ENCODE measurements at places on chromosomes 4 and X.

GRCh38 chrX:17082831-17083230 is 136.4 kb downstream of the REPS2 start:
- DNase-seq = no peak

GRCh38 chrX:150362599-150363481 is at the start of gene MAMLD1:
TSS of gene MAMLD1 (plus strand) at chrX:150363317. CDS start at chrX:150445517, 82,200 bp downstream.
- DNase-seq = peak; percentile 64

DNA sequence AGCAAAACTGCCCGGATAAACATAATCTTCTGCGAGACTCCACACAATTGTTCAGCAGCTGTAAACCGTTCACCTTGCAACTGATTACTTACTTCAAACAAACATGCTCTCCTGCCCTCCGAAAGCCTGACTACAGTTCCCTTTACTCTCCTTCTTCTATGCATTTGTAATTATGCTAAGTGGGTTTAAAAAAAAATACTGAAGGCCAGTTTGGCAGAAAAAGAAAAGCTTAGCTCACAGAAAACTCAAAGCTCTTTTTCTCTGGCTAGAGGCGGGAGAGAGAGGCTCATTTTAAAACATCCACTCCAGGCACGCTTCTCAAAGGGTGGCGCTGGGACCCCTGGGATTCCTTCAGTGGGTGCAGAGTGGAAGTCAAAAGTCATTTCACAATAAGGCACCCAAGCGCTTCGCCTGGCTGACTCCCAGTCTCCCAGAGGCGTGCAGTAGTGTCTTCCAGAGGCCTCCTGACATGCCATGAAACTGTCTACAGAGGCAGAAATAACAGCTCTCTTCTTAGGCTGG is 1.9 kb downstream of the DHRSX start:
- no peak for DNase-seq

DNA sequence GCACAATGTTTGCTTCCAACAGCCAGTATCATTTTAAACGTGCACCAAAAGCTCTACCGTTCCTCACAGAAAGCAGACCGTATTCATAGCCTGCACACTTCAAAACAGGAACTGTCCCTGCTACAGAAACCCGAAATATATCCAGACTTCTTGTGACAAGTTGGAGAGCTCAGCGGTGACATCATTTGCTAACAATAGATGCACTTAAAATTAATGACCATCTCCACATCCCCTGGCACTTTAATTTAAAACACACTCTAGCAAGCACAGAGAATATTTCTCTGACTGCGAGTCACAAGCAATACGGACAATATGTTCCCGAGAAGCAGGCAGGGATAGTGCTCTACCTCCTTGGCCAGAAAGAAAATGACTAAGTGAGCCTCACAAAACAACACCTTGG is 2.5 kb downstream of the NYX start:
- DNase-seq = no peak

DNA sequence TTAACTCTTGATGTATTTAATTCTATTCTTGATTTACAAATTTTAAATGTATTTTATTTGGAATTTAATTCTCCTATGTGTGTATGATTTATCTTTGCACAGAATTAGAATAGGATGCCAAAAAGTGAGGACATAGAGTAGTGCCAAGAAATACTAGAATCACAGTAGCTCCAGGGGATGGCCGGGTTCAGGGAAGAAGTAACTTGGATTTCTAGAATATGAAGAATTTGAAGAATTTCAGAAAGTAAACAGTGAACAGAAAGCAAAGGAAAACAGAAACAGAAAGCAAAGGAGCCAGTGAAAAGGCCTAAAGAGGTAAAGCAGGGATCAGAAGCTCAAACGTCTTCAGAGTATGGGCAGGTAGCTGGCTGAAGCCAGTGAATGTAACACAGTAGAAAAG is 1187.6 kb downstream of the RPA4 start:
- DNase-seq = no peak

GRCh38 chrX:24412637-24413363 is 52.3 kb upstream of the PDK3 start:
- no peak for DNase-seq

DNA sequence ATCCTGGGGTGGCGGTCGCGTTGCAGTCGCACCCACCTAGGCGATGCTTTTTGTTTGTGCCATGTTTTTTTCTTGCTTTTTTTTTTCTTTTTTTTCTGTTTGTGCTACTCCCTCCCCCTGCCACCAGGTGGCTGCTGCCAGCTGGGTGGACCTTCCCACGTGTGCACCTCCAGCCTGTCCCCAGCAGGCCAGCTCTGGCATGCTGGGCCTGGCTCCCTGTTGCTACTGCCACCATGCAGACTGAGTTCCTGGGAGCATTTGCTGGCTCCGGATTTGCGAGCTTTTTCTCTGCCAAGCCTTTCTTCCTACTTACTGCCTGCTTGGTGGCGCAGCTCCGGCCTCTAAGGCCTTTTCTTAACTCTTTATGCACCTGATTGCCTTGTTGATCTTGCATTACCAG is 161.2 kb upstream of the WDFY3 start:
- DNase-seq = no peak

DNA sequence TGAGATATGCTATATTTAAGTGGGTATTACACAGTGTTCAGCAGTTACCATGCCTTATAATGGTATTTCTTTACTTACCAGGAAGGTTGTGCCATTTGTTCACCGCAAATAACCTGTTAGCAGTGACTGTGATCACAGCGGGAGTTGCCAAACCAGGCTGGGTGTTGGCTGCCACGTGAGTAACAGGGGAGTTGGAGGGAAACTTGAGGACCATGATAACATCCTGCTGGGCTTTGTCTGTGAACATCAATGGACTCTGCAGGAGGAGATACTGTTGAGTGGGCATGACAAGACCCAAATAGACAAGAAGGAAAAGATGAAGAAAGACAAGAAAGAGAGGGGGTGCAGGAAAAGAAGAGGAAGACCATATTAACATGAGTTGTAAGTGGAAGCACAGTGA is 242.9 kb downstream of the DCLK2 start:
- DNase-seq = no peak

DNA sequence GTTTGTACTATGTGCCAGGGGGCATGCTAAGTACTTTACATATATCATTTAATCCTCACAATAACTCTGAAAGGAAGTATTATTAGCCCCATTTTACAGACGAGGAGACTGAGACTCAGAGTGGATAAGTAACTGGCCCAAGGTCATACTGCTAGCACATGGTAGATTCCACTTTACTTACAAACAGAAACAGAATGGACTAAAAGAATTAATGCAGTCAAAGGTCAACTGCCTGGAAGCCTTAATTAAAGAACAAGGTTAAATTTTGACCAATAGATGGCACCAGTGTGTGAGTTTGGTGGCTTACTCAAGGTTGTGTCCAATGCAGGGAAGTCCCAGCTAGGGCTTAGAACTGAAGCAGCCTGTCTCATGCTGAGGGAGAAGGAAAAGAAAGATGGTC is 4.7 kb downstream of the RIPPLY1 start:
- no peak for DNase-seq

GRCh38 chr4:4717692-4718091 is 141.8 kb upstream of the MSX1 start:
- no peak for DNase-seq

GRCh38 chr4:130632731-130633604 is 1537.0 kb downstream of the C4orf33 start:
- DNase-seq = no peak

DNA sequence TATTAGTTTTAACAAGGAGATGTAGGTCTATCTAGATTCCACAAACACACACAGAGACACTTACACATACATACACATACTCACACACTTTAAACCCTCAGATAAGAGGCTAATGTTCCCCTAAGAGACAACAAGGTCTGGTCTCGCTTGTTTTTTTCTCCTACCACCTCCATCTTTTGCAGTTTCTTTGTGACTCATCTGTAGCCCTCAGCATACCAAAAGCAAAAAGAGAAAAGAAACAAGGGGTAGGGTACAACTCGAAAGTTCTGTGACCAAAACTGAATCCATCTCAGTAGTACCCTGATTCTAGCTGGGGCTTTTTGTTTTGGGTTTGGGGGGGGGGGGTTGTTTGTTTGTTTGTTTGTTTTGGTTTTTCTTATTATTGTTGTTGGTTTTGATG is 12.2 kb upstream of the EXOSC9 start:
- no peak for DNase-seq

DNA sequence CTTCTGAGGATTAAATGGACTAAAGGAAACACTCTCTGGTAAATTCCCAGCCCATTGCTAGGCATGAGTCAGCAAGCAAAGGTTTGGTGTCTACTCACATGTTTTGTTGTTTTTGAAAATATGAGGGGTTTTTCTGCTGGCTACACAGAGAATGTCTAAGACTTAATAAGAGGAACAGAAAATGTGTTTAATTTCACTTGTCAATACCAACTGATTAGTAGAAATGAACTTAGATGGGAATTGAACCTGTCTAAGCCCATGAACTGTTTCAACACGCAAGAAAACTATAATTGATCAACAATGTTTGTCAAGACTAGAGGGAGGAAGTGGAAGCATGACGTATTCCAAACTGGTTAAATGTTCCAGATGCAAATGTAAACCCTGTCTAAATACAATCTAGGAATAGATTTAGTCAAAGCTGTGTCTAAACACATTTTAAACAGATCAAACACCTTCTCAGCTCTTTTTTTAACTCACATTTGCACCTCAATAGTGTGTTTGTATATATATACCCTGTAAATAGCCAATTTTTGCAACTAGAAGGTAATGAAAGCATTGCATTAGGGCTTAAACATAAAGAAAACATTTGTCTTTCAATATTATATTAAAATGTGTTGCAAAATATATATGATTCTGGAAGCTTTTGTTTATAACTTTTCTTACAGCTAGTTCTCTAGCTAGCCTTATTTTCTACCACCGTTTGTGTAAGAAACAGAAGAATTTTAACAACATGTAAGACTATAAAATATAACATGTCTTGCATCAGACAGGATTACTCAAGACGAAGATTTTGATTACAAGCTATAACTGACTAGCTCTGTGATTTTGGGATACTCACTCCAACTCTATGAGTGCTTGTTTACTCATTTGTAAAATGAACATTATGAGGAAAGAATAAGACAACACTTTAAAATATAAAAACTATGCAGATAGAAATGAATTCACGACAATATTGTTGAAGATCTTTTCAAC is 607.8 kb downstream of the FSTL5 start:
- no peak for DNase-seq

- no peak for DNase-seq
These were observed 182.0 kb downstream of the MGST2 start for GRCh38 chr4:139847602-139848001.

GRCh38 chrX:135740681-135741149 is 27.3 kb downstream of the CT45A1 start:
- no peak for DNase-seq

GRCh38 chr4:120078216-120078615 is 11.6 kb upstream of the MAD2L1 start:
- no peak for DNase-seq

DNA sequence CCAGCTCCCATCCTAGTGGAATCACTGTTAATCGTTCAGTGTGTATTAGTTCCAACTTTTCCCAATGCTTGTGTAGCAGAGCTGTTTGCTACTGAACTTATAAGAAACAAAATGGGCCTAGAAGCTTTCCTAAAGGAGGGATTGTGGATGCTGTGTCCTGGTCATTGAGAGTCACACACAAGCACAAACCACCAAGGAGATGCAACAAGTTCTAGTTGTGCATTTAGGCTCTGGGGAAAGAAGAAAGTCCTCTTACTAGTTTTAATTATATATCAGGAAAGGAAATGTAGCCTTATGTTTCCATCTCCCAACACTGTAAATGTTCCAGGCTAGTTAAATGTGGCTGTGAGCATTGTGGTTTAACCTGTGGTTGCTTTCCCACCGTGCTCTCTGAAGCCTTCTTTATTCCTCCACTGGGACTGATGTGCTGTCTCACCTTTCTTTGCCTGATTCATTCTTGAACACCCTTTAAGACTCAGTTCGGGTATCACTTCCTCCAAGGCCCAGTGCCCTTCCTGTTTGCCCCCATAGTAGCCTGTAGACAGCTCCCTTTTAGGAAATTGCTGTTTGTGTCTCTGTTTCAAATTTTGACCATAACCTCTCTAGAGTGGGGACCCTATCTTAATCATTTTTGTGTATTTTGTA is 34.3 kb downstream of the ATP10D start:
- DNase-seq = no peak

DNA sequence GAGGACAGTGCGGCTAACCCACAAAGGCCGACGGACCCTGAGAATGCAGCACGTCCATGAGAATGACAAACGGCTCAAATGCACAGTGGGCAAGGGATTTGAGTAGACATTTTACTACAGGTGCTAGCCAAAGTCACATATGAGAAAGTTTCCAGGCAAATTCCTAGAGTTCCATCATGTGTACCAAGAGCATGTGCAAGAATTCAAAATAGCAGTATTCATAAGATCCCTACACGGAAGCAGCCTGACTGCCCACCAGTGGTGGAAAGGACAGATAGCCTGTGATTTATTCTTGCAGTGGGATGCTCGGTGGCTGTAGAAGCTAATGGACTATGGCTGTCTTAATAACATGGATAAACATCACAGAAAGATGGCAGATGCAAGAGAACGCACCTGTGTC is 68.0 kb downstream of the RGS12 start:
- no peak for DNase-seq

- DNase-seq = no peak
These were observed 182.2 kb downstream of the BMPR1B start for GRCh38 chr4:94939791-94940519.

DNA sequence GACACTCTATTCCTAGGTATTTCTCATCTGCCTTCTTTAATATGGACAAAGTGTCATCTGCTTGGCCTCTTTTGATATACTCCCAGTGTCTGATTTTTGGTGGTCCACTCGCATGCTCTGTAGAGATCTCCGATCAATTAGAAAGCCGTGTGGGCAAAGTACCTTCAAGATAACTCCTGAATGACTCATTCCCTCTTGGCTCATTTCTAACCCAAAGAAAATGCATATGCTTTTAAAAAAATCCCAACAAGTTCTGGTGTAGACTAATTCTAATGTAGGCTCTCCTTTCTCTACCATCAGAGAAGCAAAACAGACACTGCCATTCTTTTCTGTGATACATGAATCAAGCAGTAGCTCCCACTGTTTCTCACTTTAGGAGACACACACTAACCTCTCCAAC is 714.9 kb upstream of the ADGRL3 start:
- DNase-seq = no peak

DNA sequence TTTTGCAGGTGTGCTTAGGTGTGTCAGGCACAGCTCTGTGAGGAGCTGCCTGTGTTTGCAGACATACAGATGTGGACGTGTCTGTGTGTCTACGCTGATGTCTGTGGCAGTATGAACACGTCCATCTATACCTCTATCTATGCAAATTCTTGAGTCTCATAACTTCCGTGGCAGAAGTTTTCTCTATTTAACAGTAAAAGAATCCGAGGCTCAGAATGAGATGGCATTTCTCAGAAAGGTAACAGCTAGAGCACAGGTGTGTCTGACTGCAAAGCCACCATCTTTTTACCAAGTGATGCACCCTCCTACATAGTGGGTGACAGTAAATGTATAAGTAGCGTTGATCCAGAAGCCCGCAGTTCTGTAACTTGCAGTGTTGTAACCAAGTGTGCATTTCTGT is 39.9 kb upstream of the CYP4V2 start:
- no peak for DNase-seq

DNA sequence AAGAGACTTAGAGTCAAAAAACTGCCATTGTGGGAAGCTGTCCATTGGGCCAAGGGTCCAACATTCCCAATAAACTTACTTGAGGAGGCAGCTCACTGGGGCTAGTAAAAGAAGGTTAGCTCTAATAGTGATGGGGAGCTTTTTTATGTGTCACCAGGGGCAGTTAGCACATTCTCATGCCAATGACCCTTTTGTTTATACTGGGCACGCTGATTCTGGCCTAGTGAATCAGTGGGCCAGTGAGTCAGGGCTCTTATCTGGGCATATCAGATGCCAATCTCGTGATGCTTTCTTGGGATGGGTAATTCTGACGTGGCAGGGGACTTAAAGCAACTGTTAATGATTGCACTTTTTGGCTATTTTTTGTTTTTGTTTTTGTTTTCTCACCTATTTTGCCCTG is 27.8 kb downstream of the TCEAL1 start:
- no peak for DNase-seq

- no peak for DNase-seq
These were observed at the start of gene CC2D2A for GRCh38 chr4:15469402-15470127. TSS of gene CC2D2A (plus strand) at chr4:15469882. CDS start at chr4:15475933, 6,051 bp downstream.

Measured in anterior cingulate cortex (tissue), 58 donors.